ENCODE measurements at places on chromosomes 3 and 15.

DNA sequence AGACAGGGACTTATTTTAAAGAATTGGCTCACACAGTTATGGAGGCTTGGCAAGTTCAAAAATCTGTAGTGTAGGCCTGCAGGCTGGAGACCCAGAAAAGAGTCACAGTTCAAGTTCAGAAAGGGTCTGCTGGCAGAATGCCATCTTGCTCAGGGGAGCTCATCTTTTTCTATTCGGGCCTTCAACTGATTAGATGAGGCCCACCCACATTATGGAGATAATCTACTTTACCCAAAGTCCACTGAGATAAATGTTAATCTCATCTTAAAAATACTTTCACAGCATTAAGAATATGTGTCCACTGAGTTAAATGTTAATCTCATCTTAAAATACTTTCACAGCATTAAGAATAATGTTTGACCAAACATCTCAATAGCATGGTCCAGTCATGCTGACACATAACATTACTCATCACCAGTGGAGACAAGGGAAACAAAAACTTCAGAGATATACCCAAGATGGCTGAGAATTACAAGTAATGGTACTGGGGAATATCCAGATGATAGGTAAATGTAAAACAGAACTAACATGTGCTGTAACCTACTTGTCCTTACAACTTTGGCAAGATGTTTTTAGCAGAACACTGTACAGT, 74.3 kb upstream of the STAC start:
- DNase-seq: no peak

DNA sequence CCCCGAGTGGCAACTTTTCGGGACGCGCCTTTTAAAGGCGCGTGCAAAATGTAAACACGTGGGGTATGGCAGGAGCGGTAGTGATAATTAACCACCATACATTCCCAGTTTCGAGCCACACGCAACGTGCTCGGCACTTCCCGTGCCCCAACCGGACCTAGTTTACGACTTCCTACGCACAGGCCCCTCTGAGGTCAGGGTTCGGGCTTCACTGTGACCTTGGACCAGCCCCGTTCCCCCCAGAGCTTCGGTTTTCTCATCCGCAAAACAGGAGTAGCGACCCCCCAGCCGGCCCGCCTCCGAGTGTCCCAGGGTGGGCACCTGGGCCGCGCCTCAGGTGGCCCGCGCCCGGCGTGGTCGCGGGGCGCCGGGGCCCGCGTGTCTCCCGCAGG, 451 bp downstream of the CHCHD4 start:
- no peak for DNase-seq

DNA sequence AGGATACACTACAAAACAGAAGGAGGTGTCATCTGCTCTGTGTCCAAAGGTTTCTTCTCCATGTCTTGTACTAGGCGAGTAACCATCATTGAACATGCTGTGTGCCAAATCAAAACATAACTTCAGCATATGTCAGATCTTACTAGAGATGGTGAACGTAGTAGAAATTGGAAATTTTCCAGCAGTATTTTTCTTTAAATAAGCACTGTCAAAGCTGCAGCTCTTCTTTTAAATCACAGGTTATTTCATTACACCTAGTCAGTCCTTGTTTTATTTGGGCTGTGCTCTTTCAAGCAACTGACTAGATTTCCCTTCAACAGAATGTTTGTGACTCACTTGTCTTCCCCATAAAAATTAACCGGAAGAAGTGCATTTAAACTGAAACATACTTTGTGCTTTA, 46.5 kb downstream of the MSL2 start:
- no peak for DNase-seq

GRCh38 chr3:13280811-13281506, 139.2 kb downstream of the NUP210 start:
- DNase-seq: no peak

- DNase-seq: no peak
Observed at GRCh38 chr3:16486201-16486600, 27.3 kb downstream of the RFTN1 start.

- DNase-seq: no peak
Observed at GRCh38 chr3:171113716-171114115, 87.2 kb upstream of the SLC2A2 start.

- no peak for DNase-seq
Observed at GRCh38 chr3:122014741-122015140, 7.3 kb downstream of the ILDR1 start.
